Caudate nucleus (tissue), 63 donors: ENCODE measurements at places on chromosomes 7 and 10.

DNA sequence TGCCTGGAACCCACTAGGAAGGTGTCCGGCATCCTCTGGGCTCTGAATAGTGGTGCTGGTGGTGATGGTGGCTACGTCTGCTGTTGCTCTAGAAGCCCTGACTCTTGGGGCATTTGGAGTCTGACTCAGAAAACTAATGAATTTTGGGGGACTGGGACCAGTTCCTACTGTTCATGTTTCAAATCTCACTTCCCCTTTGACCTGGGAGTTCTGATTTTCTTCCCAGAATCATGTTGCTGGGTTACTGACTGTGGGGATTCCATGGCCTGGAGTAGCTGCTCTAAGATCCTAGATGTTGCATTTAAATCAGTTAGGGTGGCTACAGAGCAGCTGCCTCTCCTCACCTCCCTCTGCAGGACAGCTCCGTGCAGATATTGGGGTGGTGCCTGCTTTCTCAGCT, 3.2 kb downstream of the TSPAN33 start:
- DNase-seq, result no peak

- no peak for DNase-seq
These were observed 9.2 kb downstream of the ANXA7 start for GRCh38 chr10:73404690-73405089.

DNA sequence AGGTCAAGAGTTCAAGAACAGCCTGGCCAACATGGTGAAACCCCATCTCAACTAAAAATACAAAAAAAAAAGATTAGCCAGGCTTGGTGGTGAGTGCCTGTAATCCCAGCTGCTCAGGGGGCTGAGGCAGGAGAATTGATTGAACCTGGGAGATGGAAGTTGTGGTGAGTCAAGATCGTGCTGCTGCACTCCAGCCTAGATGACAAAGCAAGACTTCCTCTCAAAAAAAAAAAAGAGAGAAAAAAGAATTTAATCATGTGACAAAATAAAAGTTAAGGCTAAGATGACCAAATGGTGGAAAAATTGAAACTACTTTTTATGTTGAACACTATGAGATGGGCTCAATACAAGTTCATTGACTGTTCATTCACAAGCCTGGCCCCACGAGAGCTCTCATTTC, 141.1 kb upstream of the WDR11 start:
- no peak for DNase-seq

DNA sequence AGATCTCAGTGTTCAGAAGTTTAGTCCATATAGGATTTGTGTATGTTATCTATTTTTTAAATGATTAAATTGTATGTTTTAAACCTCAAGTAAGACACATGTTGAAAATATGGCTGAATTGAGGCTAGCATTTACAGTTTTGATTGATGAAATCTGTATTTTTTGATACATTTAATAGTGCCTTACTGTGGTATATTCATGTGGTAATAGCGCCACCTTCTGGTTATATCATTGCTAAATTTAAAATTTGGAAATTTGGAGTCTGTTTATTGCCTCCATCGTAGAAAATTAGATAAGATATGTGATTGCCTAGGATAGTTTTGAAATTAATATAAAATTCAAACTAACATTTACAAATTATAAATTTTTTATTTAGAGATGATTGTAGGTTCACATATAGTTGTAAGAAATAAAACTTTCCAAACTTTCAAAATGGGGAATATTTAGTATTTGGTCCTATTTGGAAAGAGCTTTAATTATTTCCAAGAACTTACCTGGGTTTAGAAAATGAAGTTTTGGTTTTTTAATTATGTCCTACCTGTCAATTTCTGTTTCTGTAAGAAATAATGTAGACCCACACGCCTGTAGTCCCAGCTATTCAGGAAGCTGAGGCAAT, 19.1 kb upstream of the ARMS2 start:
- DNase-seq, result no peak

GRCh38 chr7:22380333-22380732, 23.4 kb upstream of the RAPGEF5 start:
- no peak for DNase-seq

DNA sequence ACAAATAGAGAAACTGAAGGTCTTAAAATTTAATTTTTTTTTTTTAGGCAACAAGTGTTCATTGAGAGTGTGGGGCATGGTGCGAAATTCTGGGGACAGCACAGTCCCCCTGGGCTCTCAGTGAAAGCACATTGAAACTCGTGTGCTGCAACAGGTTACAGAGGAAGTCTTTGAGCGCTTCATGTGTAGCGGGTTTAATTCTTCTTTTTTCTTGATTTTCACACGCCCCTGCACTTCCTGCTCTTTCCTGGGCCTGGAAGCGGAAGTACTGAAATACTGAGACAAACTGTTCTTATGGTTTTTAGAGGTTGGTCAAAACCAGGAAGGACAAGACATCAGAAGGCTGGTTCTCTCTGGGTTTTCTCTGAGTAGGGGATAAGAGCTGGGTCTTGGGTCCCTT, 203.5 kb downstream of the PTEN start:
- no peak for DNase-seq

- no peak for DNase-seq
These were observed 2.9 kb upstream of the ZNF467 start for GRCh38 chr7:149776289-149776688.

GRCh38 chr10:132687893-132688579, 97.9 kb downstream of the NKX6-2 start:
- DNase-seq, result no peak

GRCh38 chr10:19119191-19119590, 70.6 kb downstream of the MALRD1 start:
- no peak for DNase-seq

GRCh38 chr7:96832092-96832662, 122.5 kb upstream of the SEM1 start:
- DNase-seq, result no peak

GRCh38 chr10:30387646-30388243, 38.7 kb upstream of the MTPAP start:
- DNase-seq, result no peak

DNA sequence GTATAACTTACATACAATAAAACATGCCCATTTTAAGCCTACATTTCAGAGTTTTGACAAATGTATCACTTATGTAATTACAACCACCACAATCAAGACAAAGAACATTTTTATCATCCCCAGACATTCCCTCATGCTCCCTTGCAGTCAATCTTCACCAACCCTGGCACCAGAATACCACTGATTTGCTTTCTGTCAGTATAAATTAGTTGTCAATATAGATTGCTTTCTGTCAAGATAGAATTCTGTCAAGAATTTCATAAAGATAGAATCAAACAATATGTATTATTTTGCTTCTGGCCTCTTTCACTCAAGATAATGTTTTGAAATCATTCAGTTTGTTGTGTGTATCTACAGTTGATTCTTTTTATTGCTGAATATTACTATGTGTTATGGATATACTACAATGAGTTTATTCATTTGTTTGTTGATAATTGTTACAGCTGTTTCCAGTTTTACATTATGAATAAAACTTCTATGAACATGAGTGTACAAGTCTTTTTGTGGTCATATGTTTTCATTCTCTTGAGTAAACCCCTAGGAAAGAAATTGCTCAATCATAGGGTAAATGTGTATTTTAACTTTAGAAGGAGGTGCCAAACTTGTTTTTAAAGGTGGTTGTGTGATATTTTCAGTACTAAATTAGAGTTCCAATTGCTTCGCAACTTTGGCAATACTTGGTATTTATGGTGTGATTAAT, 56.9 kb downstream of the IFIT5 start:
- DNase-seq, result no peak

- no peak for DNase-seq
These were observed 29.0 kb downstream of the ZNRF2 start for GRCh38 chr7:30313348-30313747.

GRCh38 chr7:99473315-99473596, 566 bp downstream of the ZNF789 start:
- DNase-seq, result no peak

DNA sequence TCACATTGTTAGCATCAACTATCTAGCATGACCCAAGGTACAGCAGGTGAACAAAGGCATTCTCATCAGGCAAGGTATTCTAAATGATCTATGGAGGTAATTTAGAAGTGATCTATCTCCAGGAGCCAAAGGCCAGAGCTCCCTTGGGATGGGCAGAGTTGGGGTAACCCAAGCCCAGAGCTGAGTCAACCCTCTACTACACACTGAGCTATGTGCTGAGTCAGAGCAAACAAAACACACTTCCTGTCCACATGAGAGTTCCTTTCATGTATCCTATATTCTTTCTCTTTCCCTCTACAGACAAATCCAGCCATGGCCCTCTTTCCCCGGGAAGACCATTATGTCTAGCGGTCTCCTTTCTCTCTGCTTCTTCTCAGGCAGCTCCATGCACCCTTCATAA, 68.2 kb upstream of the AGK start:
- no peak for DNase-seq

- DNase-seq, result no peak
These were observed 137.6 kb upstream of the HABP2 start for GRCh38 chr10:113415246-113415645.

DNA sequence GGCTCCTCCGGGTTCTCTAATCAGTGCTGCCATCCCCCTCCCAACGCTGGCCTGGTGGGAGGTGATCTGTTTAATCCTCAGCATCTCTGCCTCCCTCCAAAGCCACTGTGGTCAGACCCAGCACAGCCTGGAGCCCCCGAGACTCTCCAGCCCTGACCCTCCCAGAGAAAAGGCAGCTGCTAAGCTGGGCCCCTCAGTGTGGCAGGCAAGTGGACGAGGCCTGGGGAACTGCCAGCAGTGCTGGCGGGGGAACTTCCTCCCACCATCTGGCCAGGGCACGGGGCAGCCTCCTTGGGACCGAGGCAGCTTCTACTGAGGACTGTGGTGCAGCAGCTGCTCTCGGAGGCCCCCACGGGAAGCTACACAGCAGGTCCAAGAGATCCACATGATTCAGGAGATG, 51.1 kb downstream of the DPYSL4 start:
- DNase-seq, result no peak

- no peak for DNase-seq
These were observed 105.9 kb upstream of the EEPD1 start for GRCh38 chr7:36047091-36047658.

DNA sequence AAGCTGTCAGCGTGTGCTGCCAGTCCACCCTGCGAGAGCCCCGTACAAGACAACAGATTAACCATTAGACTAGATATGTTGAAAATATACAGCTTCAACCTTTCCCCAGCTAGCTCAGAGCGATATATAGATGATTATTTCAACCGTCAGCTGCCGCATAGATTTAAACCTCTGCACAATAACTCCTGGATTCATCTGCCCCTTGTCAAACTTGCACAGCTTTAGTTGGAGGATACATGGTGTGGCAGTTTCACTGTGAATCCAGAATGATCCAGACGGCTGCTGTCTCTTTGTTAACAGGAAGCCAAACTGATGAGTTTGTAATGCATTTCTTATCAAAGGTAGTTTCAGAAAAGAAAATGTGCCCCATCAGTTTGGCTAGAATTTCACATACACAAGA, 659.7 kb downstream of the KCNMA1 start:
- no peak for DNase-seq

GRCh38 chr7:42700406-42701327, 211.2 kb downstream of the C7orf25 start:
- DNase-seq, result no peak

GRCh38 chr10:130877126-130877525, 434.4 kb downstream of the TCERG1L start:
- no peak for DNase-seq

DNA sequence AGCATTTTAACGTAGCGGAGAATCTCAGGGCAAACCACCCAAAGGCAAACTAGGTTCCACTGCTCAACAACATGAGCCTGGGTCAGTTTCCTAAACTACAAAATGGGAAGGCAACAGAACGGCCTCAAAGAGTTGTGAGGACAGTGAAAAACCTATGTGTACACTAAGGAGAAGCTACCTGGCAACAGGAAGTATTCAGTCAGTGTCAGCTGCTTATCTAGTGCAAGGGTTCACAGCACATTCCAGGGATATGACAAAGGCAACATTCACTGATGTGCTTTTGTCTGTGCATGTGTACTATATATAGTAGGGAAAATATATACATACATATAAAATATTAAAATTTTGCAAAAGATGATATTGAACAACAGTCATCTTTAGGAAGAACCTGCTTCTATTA, 17.2 kb downstream of the NUDCD3 start:
- DNase-seq, result no peak

DNA sequence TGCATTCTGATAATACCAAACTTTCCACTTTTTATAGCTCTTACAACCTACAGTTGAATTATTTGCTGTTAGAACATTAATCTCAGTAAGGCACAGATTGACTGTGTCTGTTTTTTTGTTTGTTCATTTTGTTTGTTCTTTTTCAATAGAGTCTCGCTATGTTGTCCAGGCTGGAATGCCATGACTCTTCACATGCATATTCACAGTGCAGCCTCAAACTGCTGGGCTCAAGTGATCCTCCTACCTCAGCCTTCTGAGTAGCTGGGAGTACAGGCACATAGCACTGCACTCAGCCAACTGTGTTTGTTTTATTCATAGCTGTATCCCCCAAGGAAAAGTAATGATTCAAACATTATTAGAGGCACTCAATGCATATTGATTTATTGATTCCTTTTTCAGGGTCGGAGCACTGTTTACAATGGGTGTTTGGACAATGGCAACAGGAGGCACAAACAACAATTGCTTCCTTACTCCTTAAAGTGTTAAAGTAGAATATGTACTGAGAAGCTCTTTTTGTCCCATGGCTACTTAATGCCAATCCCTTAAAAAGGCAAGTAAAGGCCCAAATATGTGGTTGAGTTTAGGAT, 61.1 kb downstream of the SNX13 start:
- no peak for DNase-seq

DNA sequence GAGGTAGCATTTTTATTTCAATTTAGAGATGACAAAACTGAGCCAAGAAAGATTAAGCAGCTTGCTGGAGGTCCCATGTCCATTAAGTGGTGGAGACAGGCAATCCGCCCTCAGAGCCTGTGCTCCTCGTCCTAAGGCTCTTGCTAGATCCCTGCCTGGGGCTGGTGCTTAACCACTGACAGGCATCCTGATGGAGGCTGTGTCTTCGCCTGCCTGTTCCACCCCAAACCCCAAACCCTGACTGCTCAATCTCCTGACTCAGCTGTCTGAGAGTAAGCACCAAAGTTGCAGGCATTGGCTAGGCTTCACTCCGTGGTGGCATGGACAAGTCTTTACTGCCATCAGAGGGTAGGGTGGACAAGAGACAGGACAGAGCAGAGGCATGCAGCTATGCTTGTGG, 209.4 kb downstream of the POU6F2 start:
- no peak for DNase-seq

DNA sequence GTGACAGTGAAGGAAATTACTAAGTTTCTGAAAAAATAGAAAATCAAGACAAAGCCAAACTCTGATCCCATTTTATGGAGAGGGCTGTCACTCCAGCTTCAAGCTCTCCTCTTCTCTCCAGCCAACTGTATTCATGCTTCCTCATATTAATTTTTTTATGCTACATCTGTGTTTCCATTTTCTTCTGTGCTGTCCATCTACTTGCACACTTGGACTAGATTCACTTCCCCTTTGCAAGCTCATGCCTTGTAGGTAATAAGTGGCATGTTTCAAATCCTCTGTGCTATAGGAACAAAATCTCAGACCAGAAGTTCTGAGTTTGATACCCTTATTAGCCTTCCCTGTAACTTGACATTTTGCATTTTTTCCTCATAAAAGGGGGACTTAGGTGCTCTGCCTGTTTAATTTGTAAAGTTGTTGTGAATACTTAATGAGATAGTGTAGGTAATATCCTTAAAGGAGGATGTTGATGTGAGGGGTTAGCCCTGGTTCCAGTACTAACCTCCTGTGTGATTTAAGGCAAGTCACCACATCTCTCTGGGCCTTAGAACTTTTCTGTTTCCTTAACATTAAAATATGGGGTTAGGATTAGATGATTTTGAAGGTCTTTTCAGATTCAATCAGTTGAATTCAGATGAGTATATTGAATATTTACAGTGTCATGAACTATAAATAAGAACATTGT, 358.8 kb downstream of the BBS9 start:
- DNase-seq, result no peak

- DNase-seq, result no peak
These were observed 219.5 kb upstream of the ZNF804B start for GRCh38 chr7:88540012-88540411.
